COLO829 (cell line): ENCODE measurements at places on chromosomes 2 and 18.

GRCh38 chr18:56709463-56709862, 58.3 kb downstream of the WDR7 start:
- peak; percentile 56 for DNase-seq

- no peak for DNase-seq
Observed at GRCh38 chr2:28370354-28370753, 22.3 kb upstream of the FOSL2 start.

GRCh38 chr18:57533868-57534510, 52.5 kb downstream of the FECH start:
- DNase-seq, result no peak

DNA sequence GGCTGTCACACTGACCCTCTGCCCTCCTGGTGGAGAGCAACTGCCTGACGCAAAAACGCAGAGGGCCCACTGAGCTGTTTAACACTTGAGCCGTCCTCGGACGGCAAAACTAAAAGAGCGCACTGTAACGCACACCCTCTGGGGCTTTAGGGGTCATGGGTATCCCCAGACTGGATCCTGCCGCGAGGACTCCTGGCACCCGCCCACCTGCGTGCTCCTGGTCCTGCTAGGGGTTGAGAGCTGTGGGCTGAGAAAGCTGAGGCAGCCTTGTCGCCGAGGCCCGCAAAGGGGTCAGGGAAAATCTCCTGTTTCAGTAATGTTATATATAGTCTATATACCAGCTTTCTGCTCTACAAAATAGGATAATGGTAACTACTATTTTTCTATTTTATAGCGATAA, 39.1 kb downstream of the MDH1 start:
- no peak for DNase-seq

DNA sequence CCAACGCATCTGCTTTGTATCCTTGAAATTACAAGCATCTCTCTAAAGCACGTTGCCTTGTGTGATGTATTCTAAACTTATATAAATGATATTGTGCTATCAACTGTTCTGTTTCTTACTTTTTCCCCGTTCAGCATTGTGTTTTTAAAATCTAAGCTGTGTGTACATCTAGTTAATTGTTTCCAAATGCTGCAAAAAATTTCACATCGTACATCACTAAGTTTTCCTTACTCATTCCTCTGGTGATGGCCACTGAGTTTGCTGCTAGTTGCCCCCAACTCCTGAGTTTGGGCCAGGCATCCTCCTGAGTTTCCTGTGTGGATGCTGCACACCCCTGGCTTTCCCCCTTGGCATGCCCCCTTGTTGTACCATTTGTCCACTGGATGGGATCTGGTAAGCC, 139.7 kb downstream of the MYCN start:
- DNase-seq, result no peak

- DNase-seq, result no peak
Observed at GRCh38 chr18:79644666-79645057, 34.9 kb upstream of the CTDP1 start.

DNA sequence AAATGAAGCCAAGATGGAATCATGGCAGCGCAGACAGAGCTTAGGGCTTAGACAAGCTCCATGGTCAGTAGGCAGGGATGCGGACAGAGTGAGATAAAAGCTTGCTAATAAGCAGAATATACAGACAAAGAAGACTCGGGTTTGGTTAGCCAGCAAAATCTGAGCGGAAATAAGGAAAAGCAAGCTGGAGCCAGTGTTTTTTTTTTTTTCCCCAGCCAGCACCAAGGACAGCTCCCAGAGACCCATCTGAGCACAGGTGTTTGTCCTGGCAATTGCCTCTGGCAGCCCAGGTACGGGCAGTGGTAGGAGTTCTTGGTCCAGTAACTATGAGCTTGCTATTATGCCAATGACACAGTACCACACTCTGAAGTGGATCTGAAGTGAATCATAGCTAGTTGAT, 187.6 kb downstream of the ADCYAP1 start:
- no peak for DNase-seq

- DNase-seq, result no peak
Observed at GRCh38 chr18:1906421-1906820, 664.9 kb downstream of the METTL4 start.

DNA sequence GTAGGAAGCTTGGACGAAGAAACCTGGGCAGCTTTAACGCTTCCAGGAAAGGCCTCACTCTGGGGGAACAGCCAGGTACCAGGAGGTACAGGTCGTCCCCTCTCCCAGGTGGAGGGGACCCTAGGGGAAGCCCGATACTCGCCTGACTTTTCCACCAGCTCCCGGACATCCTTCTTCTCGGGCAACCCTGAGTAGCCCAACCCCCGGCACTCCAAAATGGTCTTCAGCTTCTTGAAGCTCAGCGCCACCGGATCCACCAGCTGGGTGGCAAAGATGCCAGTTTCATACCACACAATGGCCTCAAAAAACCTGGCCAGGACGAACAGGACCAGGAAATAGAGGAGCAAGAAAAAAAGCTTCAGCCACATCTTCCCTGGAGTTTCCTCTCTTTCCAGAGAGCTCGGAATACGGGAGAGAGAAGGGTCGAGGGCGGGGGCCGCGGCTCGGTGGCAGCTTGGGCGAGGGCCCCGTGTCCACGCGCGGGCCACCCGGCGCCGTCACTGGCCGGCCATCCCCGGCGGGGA, 1.1 kb downstream of the RNF103 start:
- no peak for DNase-seq

DNA sequence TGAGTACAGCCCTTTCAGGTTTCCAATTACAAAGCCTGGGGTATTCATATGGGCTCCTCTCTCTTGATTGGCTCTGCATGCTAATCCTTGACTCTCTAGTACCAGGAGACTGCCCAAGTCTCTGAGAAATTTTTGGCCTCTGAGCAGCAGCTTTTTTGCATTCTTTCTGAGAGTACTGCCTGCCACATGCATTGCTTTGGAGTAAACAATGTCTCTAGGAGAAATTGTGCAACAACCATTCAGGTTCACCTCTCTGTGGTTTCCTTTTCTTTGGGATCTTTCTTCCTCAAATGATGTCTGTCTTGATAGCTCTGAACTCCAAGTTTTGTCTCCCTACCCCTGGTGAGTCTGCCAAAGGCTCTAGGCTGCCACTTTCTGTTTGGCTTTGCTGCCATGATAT, 115.8 kb upstream of the SETBP1 start:
- DNase-seq, result no peak

DNA sequence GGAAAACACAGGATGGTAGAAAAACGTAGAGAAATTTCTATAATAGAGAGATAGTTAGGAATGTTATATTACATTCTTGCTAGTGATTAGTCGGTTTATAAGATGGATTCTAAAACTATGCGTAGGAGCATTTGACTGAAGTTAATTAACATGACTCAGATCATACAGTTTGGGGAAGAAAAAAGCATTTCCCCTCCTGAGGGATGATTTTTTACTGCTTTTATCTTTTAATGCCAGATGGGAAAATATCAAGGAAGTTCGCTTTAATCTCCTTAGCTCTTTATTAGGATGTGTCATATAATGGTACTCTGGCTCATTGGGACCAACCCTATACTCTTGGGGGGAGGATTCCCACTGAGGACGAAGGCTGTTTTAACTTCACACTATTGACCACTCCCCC, 502.1 kb downstream of the TGIF1 start:
- DNase-seq, result no peak

DNA sequence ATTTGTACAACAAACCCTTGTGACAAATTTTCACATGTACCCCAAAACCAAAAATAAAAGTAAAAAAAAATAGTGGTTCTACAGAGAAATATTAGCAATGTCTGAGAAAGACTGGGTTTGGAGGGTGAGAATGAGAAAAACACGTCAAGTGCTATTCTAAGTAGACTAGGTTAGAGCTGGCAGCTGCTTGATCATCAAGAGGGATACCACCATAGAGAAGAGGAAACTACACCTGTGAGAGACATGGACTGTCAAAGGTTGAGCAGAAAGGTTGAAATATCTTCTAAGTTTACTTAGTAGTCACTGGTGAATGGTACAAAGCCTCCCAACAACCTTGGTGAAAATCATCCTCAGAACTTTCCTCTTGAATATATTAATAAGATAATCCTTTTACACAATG, 126.9 kb upstream of the ITGA4 start:
- no peak for DNase-seq

DNA sequence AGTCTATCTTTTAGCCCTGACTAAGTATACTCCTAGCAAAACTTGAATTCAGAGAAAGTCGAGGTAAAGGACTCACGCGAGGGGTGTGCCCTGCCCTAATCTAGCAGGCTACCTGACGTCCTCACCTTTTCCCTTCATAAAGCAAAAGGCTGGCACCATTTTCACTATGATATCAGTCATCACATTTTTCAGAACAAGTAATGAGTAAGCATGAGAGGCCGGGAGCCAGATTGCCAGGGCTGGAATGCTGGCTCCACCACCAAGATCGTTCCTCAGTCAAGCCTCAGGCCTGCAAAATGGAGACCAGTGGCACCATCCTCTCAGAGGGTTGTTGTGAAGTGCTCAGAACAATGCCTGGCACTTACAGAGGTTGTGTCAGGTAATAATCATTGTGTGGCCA, 18.7 kb upstream of the NCKAP5 start:
- DNase-seq, result no peak
